Caudate nucleus (tissue), 63 donors: ENCODE measurements at places on chromosomes 16 and 17.

DNA sequence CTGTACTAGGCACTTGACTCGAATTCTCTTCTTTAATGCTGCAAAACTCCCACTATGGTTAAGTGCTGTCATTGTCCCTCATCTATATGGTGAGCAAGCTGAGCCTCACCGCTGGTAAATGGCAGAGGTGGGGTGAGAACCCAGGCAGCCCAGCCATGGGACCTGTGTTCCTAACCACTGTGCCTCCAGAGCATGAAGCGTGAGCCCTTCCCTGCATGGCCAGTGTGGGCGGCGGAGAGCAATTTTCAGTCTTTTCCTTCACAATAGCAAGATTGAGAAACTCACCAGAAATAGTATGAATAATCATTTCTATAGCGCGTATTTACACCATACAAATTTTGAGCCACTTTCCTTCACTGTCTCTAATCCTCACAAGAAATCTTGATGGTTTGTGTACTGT, 9.2 kb downstream of the BFAR start:
- no peak for DNase-seq

GRCh38 chr17:40099619-40100418, 570 bp downstream of the NR1D1 start:
- no peak for DNase-seq

DNA sequence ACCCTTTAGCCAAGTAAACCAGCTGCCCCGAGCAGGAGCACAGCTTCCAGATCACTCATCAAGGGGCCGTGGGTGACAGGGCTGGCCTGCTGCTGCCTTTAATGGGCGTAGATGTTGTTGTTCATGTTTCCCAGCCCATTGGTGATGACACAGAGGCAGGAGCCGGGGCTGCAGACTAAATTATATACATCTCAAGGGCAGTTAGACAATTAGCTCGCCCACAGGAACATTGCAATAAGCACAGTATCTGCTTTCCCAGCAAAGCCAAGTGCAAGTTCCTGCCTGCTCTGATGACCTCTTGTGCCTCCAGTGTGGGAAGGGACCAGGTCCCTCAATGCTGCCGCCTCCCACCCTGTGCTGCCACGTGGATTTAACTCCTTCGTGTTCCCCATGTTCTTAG, 485.8 kb downstream of the MAF start:
- DNase-seq, result no peak

- DNase-seq, result no peak
Measured at GRCh38 chr16:22859925-22860324, 46.0 kb downstream of the HS3ST2 start.

- no peak for DNase-seq
Measured at GRCh38 chr16:49520492-49521038, 147.0 kb downstream of the C16orf78 start.

DNA sequence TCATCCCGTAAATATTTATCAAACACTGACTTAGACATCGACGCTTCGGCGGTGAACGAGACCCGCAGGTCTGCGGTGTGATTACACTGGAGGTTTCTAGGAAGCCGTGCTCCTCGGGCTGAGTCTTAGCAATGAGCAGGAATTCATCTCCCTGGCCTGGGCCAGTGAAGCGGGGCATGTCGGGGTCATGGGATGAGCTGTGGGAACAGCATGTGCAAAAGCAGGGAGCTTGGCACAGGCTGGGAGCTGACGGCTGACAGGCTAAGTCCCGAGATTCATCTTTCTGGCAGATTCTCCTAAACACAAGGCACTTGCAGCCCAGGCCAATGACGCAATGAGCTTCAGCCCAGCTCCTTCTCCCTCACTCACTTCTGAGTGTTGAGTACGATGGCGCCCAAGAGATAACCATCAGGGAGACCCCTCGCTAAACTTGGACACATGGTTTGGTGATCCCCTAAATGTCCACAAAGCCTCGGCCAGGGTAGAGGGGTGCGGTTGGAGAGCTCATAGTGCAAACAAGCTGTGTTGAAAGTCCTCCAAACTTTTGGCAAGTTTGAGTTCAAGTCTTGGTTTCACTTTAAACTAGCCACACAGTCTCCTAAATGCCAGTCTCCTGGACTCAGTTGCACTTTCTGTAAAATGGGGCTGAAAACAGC, 12.8 kb downstream of the CRISPLD2 start:
- DNase-seq, result no peak

GRCh38 chr16:77585379-77586251, 136.7 kb upstream of the NUDT7 start:
- no peak for DNase-seq

GRCh38 chr16:3727806-3728381, 10.6 kb upstream of the TRAP1 start:
- DNase-seq, result no peak

DNA sequence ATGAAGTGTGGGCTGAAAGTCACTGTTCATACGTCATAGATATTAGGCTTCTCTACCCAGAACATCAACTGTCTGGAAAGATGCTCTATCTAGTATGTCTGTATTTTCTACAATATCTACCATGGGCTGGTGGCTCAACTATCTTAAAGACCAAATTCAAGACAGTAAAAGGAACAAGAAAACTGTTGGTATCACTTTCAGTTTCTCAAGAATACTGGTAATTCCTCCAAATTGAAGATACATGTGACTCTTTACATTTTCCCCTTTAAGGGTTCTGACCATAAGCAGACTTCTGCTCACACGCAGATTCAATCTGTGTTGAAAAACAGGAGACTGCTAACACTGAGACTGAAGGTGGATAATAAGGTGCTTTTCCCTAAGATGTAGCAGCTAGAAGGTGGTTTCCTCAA, 24.2 kb downstream of the XPO6 start:
- DNase-seq, result no peak

GRCh38 chr17:74773414-74773813, 2.7 kb downstream of the NAT9 start:
- no peak for DNase-seq
